Upper lobe of left lung (tissue), 6 donors: ENCODE measurements at places on chromosomes 7 and 10. TPM values are rescaled to one million over a fixed set of nuclear protein-coding genes. Genes with fewer than 3 reads are reported as not detected.

The AKR1C4 gene
- not detected for total RNA-seq

The C10orf90 gene
- not detected for total RNA-seq

The ASZ1 gene
- not detected for total RNA-seq

The AKR1C1 gene
- 46.5 TPM for total RNA-seq

The PRKCQ gene
- total RNA-seq = 6.5 TPM

The FRA10AC1 gene
- total RNA-seq = 18.5 TPM

The CBX3 gene
- total RNA-seq = 59.0 TPM

The TRPV5 gene
- total RNA-seq = not detected

The ZNF503 gene
- 25.1 TPM for total RNA-seq

The OR6B1 gene
- total RNA-seq = not detected

The OPN4 gene
- total RNA-seq = not detected

The LIPN gene
- 1.0 TPM for total RNA-seq

The NT5C3A gene
- 23.2 TPM for total RNA-seq

The PRKAR1B gene
- 14.2 TPM for total RNA-seq

The SPDYE8 gene
- not detected for total RNA-seq

The DBF4 gene
- total RNA-seq = 8.0 TPM

The COPG2 gene
- 16.7 TPM for total RNA-seq

The PRLHR gene
- not detected for total RNA-seq

The LFNG gene
- total RNA-seq = 30.6 TPM

The AS3MT gene
- 2.6 TPM for total RNA-seq

The LEP gene
- not detected for total RNA-seq

The TMEM229A gene
- not detected for total RNA-seq

The CNPY1 gene
- not detected for total RNA-seq

The CFAP70 gene
- total RNA-seq = 9.2 TPM

The DENND11 gene
- 25.7 TPM for total RNA-seq

The TACC2 gene
- 158 TPM for total RNA-seq

The AGR2 gene
- 21.9 TPM for total RNA-seq

The TEX36 gene
- total RNA-seq = not detected

The AKR1C2 gene
- total RNA-seq = 25.7 TPM

The CALCR gene
- total RNA-seq = not detected

The TMEM213 gene
- 6.1 TPM for total RNA-seq

The THSD7A gene
- 15.7 TPM for total RNA-seq

The MDFIC gene
- total RNA-seq = 31.0 TPM

The PDZD7 gene
- 2.4 TPM for total RNA-seq

The GRID1 gene
- 5.2 TPM for total RNA-seq

The ZNF25 gene
- total RNA-seq = 8.0 TPM

The GIMAP8 gene
- 15.6 TPM for total RNA-seq

The PHKG1 gene
- total RNA-seq = 2.4 TPM

The OR2A14 gene
- total RNA-seq = not detected

The ZFAND4 gene
- 19.9 TPM for total RNA-seq

The STK32C gene
- 18.3 TPM for total RNA-seq

The GPR15LG gene
- not detected for total RNA-seq

The EPHB6 gene
- total RNA-seq = 34.6 TPM

The TMEM130 gene
- total RNA-seq = 10.2 TPM

The ASB10 gene
- total RNA-seq = not detected

The SSC4D gene
- total RNA-seq = 2.1 TPM

The ANXA8L1 gene
- 26.9 TPM for total RNA-seq

The ANKRD30A gene
- total RNA-seq = not detected

The PSD gene
- 10.1 TPM for total RNA-seq

The SFTPA2 gene
- 11,704 TPM for total RNA-seq

The LMOD2 gene
- total RNA-seq = not detected

The ARHGEF5 gene
- total RNA-seq = 32.8 TPM

The RHBDD2 gene
- 51.3 TPM for total RNA-seq

The SFXN2 gene
- total RNA-seq = 19.0 TPM

The HKDC1 gene
- total RNA-seq = 9.5 TPM

The FXYD4 gene
- total RNA-seq = not detected

The ADAM12 gene
- total RNA-seq = 0.44 TPM
